ENCODE measurements at places on chromosomes 1 and 21.

DNA sequence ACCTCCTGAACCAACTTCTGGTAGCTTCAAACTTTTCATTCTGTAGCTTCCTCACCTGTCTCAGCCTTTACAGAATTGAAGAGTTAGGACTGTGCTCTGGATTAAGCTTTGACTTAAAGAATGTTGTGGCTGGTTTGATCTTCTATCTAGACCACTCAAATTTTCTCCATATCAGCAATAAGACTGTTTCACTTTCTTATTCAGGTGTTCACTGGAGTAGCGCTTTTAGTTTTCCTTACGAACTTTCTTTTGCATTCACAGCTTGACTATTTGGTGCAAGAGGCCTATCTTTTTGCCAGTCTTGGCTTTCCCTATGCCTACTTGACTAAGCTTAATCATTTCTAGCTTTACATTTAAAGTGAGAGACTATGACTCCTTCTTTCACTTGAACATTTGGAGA is 31.5 kb downstream of the FGGY start:
- H3K4me3 ChIP-seq, result no peak overlapping the region
- H3K27me3 ChIP-seq, result no peaks in the 10 kb centered on the region
- H3K27ac ChIP-seq, result no peak overlapping the region
- no peaks in the 10 kb centered on the region for H3K4me1 ChIP-seq
- H3K36me3 ChIP-seq, result no peaks in the 10 kb centered on the region

DNA sequence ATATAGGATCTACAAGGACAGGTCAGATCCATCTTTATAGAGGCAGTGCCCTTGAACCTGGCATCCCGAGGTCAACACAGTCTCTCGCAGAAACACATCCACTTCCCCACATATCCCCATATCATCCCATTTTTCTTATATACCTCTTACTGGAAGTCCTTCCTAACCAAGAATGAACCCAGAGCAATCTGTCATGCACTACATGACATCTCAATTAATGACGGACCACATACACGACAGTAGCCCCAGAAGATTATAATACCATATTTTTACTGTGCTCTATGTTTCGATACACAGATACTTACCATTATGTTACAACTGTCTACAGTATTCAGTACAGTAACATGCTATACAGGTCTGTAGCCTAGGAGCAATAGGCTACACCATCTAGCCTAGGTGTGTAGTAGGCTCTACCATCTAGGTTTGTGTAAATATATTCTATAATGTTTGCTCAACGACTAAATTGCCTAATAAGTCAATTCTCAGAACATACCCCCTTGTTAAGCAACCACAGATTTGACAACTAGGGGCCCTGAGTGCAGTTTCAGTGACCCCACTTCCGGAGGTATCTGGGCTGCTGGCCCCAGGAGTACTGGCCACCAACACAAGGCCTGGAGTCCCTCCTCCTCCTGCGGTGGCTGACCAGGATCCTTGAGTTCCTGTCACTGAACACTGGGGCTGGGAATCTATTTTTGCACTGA is 28.1 kb downstream of the PTPN14 start:
- H3K36me3 ChIP-seq, result no peaks in the 10 kb centered on the region
- H3K4me1 ChIP-seq, result no peaks in the 10 kb centered on the region
- no peak for DNase-seq
- H3K4me3 ChIP-seq, result no peak overlapping the region
- H3K27me3 ChIP-seq, result no peaks in the 10 kb centered on the region

DNA sequence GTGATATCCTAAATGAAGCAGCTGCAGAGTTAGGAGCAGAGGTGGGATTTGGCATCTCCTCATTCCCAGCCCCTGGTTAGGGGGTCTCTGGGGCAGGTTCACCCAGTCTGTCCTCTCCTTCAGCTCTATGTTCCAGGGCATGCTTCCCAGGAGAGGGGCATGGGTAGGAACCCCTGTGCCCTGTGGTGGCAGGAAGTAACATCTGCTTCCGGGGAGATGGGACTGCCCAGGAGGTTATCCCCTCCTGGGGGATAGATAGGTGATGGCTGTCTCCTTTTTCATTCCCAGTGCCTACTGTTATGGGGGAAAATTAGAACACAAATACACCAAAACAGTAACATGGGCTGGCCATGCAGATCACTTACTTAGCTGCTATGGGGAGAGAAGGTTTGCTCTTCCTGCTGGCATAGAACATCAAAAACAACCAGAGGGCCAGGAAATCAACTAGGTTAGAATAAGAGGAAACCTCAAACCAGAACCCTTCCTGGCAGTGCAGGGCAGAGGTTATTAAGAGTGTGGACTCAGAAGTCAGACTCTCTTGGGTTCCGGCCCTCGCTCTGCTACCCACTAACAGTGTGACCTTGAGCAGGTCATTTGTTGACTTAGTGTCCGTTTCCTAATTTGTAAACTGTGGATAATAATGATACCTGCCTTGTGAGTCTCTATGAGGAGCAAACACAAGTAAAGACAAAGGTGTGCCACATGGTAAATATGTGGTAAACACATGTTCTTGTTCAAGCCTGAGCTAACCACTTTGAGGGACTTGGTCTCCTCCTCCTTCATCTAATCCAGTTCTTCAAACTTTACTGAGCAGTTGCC is 157.8 kb upstream of the JUN start:
- peaks cover 52% of the 10 kb centered on the region for H3K4me1 ChIP-seq
- no peak overlapping the region for H3K4me3 ChIP-seq
- H3K27me3 ChIP-seq, result no peaks in the 10 kb centered on the region
- H3K36me3 ChIP-seq, result no peaks in the 10 kb centered on the region

DNA sequence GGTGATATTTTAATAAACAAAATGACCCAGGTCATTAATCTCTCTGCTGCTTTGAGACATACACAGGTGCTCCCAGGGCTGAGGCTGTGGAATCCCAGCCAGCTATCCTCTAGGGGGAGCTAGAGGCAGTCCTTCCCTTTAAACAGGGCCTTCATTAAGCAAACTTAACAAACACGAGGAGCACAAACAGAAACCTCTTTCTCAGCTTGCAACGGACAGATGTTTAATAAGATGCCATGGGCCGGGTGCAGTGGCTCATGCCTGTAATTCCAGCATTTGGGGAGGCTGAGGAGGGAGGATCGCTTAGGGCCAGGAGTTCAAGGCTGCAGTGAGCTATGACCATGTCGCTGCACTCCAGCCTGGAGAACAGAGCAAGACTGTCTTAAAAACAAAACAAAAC is 106.7 kb downstream of the HIVEP3 start:
- H3K36me3 ChIP-seq, result no peaks in the 10 kb centered on the region
- no peak overlapping the region for H3K27ac ChIP-seq
- DNase-seq, result no peak

DNA sequence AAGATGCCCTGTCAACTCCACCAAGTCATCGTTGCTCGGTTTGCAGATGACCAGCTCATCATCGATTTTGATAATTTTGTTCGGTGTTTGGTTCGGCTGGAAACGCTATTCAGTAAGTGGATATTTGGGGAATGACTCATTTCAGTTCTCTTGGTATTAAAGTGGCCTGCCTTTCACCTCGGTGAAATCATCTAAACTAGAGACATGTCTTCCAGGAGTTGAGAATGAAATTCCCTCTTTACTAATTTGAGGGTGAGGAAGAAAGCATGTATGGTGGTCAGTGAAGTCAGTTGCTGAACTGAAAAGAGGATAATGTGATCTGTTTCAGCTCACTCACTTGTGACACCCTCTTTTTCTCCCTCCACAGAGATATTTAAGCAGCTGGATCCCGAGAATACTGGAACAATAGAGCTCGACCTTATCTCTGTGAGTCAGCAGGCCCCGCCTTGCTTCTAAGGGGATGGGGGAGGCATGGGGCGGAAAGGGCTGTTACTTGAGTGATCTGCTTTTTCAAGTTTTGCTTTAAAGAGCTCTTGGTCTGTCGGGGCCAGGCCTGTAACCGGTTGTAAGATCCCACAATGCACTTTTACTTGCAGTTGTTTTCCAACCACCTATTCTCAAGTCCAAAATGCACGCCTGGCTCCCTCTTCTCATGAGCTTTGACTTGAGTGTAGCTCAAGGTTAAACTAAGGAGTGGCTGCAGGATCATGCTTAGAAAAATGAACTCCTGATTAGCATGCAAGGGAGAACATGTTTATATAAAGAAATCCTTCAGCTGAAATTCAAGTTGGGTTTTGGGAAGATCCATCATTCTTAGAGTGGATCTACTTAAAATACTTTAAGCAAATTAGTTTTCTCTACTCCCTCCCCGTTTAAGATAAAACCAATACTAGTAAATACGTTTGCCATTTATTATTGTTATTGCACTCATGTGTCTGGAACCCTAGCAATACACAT is 59.8 kb downstream of the CAPN2 start:
- no peak overlapping the region for H3K27ac ChIP-seq
- DNase-seq, result no peak
- H3K27me3 ChIP-seq, result no peaks in the 10 kb centered on the region
- H3K4me3 ChIP-seq, result no peak overlapping the region
- peaks cover 6% of the 10 kb centered on the region for H3K4me1 ChIP-seq

DNA sequence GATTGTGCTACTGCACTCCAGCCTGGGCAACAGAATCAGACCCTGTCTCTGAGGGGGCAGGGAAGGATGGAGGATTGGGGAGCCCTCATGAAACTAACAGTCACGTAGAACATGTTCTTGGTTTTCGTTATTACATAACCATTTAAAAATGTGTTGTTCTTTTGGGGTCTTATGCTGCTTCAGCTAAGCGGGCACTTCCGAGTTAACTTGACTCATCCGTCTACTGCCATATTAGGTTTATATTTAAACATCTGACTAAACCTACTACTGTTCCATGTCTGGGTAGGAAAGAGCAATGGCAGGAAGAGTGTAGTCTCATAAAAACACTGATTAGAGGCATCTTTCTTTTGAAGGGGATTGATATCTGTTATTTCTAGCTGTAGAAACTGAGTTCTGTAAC is 59.5 kb upstream of the BMP8A start:
- no peak for DNase-seq
- H3K27ac ChIP-seq, result no peak overlapping the region
- H3K4me1 ChIP-seq, result no peaks in the 10 kb centered on the region
- no peaks in the 10 kb centered on the region for H3K27me3 ChIP-seq
- no peak overlapping the region for H3K4me3 ChIP-seq

GRCh38 chr1:2495026-2495425 is 18.9 kb downstream of the PLCH2 start:
- H3K36me3 ChIP-seq, result no peaks in the 10 kb centered on the region
- H3K4me3 ChIP-seq, result no peak overlapping the region
- no peak overlapping the region for H3K27ac ChIP-seq
- no peaks in the 10 kb centered on the region for H3K27me3 ChIP-seq
- H3K4me1 ChIP-seq, result peaks cover 79% of the 10 kb centered on the region
- no peak for DNase-seq

All from natural killer cell (primary cell).